Activated CD8-positive, alpha-beta memory T cell treated with anti-CD3 and anti-CD28 coated beads, Interleukin-2, amount 10 ng/mL, durations not matched to agents 7 days and 5 days (primary cell): ENCODE measurements at places on chromosomes 4 and X. TPM values are rescaled to one million over a fixed set of nuclear protein-coding genes. Genes with fewer than 3 reads are reported as not detected.

The ATP1B4 gene
- total RNA-seq, result not detected

The CTAG1B gene
- total RNA-seq, result not detected

The WDR45 gene
- 50.5 TPM for total RNA-seq

The BANK1 gene
- 0.23 TPM for total RNA-seq

The TASL gene
- total RNA-seq, result 3.2 TPM

The WWC2 gene
- 0.20 TPM for total RNA-seq

The PRDM8 gene
- total RNA-seq, result 32.5 TPM

The SLC10A6 gene
- total RNA-seq, result not detected

The PAGE1 gene
- not detected for total RNA-seq

The DKK2 gene
- total RNA-seq, result not detected

The OTC gene
- total RNA-seq, result not detected

The FGFBP2 gene
- 9.0 TPM for total RNA-seq

The MAGEA2B gene
- total RNA-seq, result not detected

The HSFX4 gene
- not detected for total RNA-seq

The SUPT20HL2 gene
- total RNA-seq, result not detected

The SHOX gene
- total RNA-seq, result not detected

The BTC gene
- not detected for total RNA-seq

The PRRG3 gene
- total RNA-seq, result not detected

The NAT8L gene
- total RNA-seq, result 0.40 TPM

The ZNF157 gene
- 0.23 TPM for total RNA-seq

The DGAT2L6 gene
- not detected for total RNA-seq

The SMIM10 gene
- 0.44 TPM for total RNA-seq

The ASB9 gene
- 0.49 TPM for total RNA-seq

The RIBC1 gene
- 0.61 TPM for total RNA-seq

The ART3 gene
- not detected for total RNA-seq

The PNMA3 gene
- 1.0 TPM for total RNA-seq

The STAP1 gene
- total RNA-seq, result 32.4 TPM

The FHL1 gene
- 12.4 TPM for total RNA-seq

The STK32B gene
- total RNA-seq, result not detected

The TMEM185A gene
- total RNA-seq, result 32.2 TPM

The XKRX gene
- total RNA-seq, result 0.12 TPM

The SRPK3 gene
- total RNA-seq, result not detected

The FGA gene
- total RNA-seq, result not detected

The GYPA gene
- total RNA-seq, result not detected

The DSPP gene
- total RNA-seq, result not detected

The PGM2 gene
- 38.6 TPM for total RNA-seq

The RNF212 gene
- 3.2 TPM for total RNA-seq

The CHRDL1 gene
- not detected for total RNA-seq

The IL3RA gene
- 2.8 TPM for total RNA-seq

The PGAM4 gene
- not detected for total RNA-seq

The GAGE13 gene
- total RNA-seq, result not detected

The ABHD18 gene
- 21.0 TPM for total RNA-seq

The CCSER1 gene
- not detected for total RNA-seq

The MAGED4 gene
- total RNA-seq, result not detected

The TRIM61 gene
- total RNA-seq, result 2.2 TPM

The FHDC1 gene
- total RNA-seq, result 0.12 TPM

The SMIM10L2A gene
- 0.38 TPM for total RNA-seq

The TRAM1L1 gene
- not detected for total RNA-seq

The SCML1 gene
- total RNA-seq, result 0.23 TPM

The RHOXF2 gene
- not detected for total RNA-seq

The CXCL10 gene
- 0.75 TPM for total RNA-seq

The ZNF827 gene
- 24.7 TPM for total RNA-seq

The IGFBP7 gene
- total RNA-seq, result not detected

The GRID2 gene
- total RNA-seq, result not detected

The AKAP14 gene
- not detected for total RNA-seq
